Fibroblast of skin of abdomen (primary cell): ENCODE measurements at places on chromosomes 13 and 19.
A peak's percentile ranks its signal among the peaks of the same experiment; 100 is the strongest.

DNA sequence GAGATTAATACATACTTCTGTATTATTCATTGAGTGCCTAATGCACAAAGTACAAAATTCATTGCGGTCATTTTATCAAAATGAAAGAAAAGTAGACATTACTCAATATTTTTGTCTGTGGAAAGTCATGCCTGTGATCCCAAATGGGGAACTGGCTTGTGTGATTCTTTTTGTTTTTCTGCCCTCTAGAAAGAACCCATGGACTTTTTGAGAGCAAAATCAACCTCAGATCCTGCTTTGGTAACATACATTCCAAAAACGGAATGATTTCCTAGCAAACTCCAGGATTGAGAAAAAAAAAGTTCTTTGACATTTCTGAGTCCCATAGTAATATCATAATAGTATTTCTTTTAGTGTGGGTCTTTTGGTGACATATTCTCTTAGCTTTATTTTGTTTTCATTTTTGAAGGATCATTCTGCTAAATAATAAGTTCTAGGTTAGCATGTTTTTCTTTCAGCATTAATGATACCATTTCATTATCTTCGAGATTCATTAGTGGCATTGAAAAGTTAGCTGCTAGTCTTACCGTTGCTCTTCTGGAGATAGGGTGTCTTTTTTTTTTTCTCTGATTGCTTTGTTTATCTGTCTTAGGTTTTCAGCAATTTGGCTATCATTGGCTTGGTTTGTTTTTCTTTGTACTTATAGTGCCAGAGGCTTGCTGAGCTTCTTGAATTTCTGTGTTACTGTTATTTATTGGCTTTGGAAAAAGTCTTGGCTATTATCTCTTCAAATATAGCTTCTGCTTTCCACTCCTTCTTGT is 102.4 kb upstream of the CSNK1A1L start:
- DNase-seq: no peak

DNA sequence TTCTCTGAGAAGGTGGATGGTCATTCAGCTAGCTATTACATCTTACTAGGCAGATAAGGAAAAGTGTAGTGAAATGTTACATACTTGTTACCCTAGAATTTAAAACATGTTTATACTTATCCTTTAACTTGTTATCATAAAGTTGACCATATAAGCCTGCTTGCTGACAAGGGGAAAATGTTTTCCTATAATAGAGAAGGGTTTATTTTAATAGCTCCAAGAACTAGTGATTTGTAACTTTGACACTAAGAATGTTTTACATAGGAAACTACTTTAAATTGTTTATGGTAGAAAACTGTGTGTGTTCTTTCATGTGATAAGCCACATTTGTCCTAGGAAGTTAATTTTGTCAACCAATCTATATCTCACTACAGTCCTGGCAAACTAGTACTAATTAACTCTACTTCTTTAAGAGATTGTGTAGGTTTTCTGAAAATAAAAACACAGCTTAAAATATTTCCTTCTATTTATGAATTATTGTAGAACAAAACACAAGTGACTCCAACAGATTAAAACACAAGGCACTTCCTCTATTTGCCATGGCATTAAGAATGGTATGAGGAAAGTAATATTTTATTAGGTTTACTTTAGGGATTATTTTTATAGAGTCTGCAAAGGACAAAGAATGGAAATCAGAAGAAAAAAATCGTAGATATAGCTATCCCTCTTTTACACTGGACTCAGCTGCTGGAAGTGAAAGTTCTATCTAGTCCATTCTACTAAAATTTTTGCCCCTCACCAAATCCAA is 233.3 kb upstream of the NBEA start:
- no peak for DNase-seq

DNA sequence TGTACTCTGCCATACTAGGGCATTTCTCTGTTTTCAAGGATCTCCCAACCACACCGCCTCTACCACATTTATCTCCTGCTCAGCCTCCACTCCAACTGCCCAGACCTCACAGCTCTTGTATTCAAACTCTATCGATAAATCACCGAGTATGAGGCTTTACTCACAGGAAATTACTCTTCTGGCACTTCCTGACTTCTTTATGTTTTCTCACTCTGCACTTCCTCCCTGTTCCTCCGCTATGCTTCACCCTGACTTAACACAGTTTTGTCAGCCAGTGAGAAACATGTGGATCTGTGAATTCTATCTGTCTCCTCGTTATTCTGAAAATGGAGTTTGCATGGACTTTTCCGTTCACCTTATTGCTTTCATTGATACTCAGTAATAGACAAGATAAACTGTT is 2.6 kb upstream of the CARD8 start:
- DNase-seq: no peak

DNA sequence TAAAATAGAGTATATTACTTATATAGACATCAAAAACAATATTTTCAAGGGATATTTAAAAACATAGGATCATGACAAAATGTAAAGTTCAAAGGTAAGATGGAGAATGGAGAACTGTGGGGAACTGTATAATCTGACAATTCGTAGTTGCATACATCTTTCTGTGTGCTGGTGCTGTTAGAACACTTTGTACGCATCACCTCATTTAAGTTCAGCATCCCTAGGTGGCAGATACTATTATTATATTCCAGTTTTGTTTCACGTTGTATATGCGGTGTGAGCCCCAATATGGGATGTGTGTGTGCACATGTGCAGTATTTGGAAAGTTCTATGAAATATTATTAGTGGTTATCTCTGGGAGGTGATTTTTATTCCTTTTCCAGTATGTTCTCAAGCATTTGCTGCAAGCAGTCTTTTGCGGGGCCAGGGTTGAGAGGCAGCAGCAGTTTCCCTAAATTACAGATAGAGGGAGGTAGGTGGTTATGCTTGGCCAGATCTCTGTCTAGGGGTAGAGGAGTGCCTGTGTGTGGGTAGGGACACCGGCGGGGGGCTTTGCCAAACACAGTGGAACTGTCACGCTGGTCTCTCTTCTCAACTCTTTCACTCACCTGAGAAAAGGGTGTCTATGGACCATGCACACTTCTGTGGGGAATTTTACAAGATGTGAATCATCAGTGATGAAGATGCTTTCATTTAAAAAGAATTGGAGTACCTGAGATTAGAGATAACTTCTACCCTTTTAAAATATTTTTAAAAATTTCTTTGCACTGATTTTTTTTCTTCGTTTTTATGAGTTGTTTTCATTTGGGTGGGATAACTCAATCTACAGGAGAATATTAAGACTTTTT is 55.6 kb upstream of the ALOX5AP start:
- DNase-seq: peak; percentile 36

DNA sequence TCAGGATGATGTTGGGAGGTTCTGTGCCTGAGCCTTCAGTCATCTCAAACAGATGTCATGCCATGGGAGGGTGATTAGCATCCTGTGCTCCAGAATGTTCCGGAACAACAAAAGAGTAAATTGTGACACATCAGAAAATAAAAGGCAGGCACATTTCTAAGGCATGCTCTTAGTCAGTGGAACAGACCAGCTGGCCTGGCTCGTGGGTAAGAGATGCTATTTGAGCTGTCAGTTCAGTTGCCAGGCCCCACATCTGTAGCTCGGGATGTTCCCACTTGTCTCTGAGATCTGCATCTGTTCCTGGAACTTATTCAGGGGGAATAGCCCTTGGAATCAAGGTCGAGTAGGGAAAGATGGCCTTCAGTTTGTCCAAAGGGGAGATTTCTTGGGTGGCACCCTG is 26.0 kb downstream of the OLFM4 start:
- DNase-seq: no peak
